ENCODE measurements at places on chromosomes 4 and X.

- no peak for DNase-seq
Observed at GRCh38 chr4:186348433-186348832, 82.4 kb downstream of the F11 start.

- DNase-seq, result no peak
Observed at GRCh38 chrX:100829730-100830129, 9.5 kb downstream of the CSTF2 start.

DNA sequence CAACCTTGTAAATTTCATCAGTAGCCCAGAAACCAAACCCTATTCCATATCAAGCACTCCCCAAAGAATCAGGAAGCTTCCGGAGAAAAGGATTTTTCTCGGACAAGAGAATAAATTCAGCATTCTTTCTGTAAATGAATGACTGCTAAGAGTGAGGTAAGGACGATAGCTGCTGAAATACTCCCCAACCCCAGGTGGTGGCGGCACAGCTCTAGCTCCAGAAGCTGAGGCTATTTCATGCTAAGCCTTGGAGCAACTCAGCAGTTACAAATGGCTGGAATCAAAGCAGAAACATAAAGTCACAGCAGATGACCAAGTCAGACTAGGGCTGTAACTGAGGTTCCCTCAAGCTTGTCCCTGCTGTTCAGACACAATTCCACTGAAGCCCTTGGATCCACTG is 13.9 kb upstream of the PCDH19 start:
- no peak for DNase-seq

DNA sequence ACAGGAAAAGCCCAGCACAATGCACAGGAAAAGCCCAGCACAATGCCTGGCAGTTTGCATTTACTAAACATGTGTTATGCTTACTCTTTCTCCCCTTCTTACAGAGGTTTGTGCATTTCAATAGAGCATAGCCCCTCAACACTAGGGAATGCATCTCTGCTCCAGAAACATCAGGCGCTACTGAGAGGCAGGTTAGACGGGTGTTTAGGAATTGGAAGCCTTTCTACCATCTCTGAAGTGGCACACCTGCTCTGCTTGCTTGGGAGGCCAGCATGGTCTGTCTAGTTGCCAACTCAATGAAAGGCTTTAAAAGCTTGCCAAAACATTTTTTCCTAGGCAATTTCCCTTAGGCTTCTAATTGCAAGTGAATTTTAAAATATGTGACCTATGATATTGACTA is 55.7 kb downstream of the GRID2 start:
- DNase-seq, result no peak

GRCh38 chr4:35506161-35506560 is 738.2 kb downstream of the ARAP2 start:
- no peak for DNase-seq

DNA sequence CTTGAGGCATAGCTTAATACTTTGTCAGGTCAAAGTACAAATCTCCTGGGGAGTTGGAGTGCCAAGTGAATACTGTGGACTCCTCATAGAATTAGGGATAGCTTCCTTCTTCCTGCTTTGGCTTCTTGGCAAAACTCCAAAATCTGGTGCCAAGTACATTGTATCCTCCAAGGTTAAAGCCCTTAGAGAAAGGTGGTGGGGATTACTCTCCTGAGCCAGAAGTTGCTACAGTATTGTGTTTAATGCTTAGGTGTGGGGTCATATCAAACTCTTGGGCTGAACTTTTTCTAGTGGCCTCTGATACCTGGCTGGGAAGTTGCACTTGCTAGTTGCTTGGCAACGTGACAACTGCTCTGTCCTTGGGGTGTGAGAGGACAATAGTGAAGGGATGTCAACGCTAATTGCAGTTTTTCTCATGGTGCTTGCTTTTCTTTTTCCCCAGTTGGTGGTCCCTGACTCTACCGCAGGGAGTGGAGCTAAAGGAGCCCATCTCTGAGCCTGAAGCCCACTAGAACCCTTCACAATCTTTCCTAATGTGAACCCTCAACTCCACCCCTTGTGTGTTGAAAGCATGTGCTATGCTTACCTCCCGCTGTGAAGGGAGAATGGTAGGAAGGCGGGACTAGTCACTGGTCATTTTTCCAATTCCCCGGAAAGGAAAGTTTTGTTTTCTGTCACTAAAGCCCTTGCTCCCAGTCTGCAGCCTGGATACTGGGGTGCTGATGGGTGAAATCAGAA is 35.5 kb downstream of the DLG3 start:
- no peak for DNase-seq

Measured in stimulated activated CD4-positive, alpha-beta T cell treated with anti-CD3 and anti-CD28 coated beads, Interleukin-12 subunit alpha, Interleukin-12 subunit beta, amount 100 ng/mL, for 48 hours (primary cell).